ENCODE measurements at places on chromosomes 12 and 14. TPM values are rescaled to one million over a fixed set of nuclear protein-coding genes. Genes with fewer than 3 reads are reported as not detected.

DNA sequence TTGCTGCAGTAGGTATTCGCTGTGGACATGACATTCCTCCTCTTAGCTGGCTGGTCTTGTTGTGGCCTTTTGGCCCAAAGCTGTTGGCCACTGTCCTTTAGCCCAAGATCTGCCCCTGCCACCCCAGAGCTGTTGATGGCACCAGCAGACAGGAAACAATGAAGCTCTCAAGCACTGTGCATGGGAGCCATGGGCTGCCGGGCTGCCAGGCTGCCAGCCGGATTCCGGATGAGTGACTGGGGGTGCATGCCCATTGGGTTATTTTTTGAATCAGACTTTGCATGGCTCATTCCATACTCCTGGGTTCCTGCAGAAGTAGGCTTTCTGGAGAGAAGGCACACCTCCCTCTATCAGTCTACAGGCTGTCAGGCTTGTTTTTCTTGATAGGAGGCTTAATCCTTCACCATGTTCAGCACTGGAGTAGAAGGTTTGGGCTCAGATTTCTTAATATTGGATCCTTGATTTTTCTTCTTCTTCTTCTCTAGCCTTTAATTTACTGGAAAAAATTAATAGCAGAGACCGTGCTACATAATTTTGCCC is 32.4 kb downstream of the MAX start:
- DNase-seq, result no peak

GRCh38 chr12:124338448-124338847 is 43.6 kb downstream of the RFLNA start:
- no peak for DNase-seq

- no peak for DNase-seq
Measured at GRCh38 chr14:52296378-52296777, 17.7 kb upstream of the PTGER2 start.

- no peak for DNase-seq
Measured at GRCh38 chr12:72105849-72106248, 166.3 kb upstream of the TRHDE start.

GRCh38 chr14:100666403-100666802 is 60.3 kb upstream of the DLK1 start:
- DNase-seq, result no peak

DNA sequence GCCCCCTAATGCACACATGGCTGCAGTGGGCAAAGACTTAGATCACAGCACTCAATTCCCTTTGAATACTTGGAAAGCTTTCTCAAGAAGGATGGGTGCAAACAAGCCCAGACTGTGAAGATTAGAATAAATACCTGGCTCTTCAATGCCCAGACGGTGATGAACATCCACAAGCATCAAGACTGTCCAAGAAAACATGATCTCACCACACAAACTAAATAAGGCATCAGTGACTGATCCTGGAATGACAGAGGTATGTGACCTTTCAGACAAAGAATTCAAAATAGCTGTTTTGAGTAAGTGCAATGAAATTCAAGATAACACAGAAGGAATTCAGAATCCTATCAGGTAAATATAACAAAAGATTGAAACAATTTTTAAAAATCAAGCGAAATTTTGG is 43.8 kb upstream of the ZDHHC17 start:
- no peak for DNase-seq

DNA sequence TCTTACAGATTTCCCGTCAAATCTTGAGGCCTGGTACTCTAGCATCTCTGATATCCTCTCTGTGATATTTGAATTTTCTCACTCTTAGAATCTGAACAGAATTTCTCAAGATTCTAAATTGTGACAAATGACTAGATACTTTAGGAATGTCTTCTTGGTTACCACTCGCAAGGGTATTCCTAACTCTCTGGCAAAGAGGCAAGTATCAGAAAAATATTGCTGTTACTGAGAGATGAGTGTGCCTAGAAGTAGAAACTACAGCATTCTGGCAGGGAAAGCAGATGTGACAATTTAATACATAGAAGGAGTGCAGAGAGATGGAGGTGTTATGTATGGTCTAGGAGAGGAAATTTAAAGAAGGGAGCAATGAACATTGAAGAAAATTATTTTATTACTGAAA is 467.8 kb downstream of the LRIG3 start:
- DNase-seq, result no peak

The TRIM9 gene
- 11.9 TPM for total RNA-seq

The TRPV4 gene
- total RNA-seq, result 0.17 TPM

The MRPL52 gene
- 67.9 TPM for total RNA-seq

The CLEC9A gene
- not detected for total RNA-seq

The TCTN2 gene
- total RNA-seq, result 5.7 TPM
